ENCODE measurements at places on chromosomes 5 and 9.

- no peak for DNase-seq
Observed at GRCh38 chr9:128420651-128421481, at the start of gene CERCAM. Gene CERCAM (plus strand): TSS chr9:128420857. CDS start chr9:128420878, 21 bp downstream.

GRCh38 chr9:101778332-101778731 lies 39.9 kb upstream of the GRIN3A start:
- DNase-seq, result no peak

GRCh38 chr9:21078702-21079101 lies 960 bp upstream of the IFNB1 start:
- DNase-seq, result no peak

DNA sequence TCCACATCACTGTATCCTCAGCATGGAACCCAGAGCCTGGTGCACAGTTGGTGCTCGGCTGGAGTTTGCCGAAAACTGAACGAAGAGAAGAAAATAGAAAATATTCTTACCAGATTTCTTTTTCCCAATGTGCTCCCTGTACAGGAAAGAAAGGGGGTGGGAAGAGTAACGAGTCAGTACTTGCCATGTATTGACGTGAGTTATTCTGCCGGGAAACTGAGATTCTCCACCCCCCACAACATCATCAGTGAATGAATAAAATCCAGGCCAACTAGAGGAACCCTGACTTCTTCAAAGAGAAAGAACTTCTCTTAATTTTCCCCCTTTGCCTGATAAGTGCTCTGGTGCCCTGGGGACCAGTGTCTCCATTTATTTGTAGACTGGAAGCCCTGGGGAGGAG lies 80.6 kb downstream of the SH3PXD2B start:
- DNase-seq, result no peak

- DNase-seq, result no peak
Observed at GRCh38 chr5:38806775-38807258, 39.0 kb upstream of the OSMR start.

- no peak for DNase-seq
Observed at GRCh38 chr5:40052808-40053207, 626.9 kb upstream of the PTGER4 start.

- DNase-seq, result no peak
Observed at GRCh38 chr9:98095401-98095800, 23.6 kb downstream of the TRIM14 start.

DNA sequence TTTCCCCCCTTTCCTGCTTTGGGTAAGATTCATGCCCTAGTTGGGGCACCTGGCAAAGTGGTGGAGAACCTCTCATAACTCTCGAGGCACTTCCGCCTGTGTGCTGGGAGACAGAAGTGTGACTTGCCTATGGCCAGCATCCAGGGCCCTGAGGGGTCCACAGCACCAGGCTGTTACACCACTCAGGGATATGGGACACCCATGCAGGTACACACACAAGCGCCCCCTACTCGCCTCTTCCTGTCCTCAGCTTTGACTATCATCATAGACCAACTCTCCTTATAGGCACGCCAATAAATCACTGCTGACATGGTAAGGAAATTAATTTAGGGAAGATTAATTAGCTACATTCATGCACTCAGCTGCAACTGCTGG lies 45.4 kb downstream of the SHB start:
- no peak for DNase-seq

DNA sequence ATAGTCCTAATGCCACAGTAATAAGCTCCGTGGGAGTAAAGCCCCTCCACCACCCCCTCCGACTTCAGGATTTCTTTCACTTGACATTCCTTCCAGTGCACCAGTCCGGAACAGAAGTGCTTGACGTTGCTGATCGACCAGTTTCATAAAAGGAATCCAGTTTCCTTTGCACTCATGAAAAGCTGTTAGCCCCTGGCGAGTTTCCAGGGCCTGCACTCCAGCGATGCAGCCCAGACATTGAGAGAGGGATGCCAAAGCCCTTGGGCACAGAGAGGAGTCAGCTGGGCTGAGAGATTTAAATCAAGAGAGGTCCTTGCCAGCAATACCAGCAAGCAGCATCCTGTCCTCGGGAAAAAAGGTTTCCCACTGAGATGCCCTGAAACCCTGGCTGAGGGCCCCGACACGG lies 170.1 kb downstream of the GABBR2 start:
- DNase-seq, result no peak

DNA sequence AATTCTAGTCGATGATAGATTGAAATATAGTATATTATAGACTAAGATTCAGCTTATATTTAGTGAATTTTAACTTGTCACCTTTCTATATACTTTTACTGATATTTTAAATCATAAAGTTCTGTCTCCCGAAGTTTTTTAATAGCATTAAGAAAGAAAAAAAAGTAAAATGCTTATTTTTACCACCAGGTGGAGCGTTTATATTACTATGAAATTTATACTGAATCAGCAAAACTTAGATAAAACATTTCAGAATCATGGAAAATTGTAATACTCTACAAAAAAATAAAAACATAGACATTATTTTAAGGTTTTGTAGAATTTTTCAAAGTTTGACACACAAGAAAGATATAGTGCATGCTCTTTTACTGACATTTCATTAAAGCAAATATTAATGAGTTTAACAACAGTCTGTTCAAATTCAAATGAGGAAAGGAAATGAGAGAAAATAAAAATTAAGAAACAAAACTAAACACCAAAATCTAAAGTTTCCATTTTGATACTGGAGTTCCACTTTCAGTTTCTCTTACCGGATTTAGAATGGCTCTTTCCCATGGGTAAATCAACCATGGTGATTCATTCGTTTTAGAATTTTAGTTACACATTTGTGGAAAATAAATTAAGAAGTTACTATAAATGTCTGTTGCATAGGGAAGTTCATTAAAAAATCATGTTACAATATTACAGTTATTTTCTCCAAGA lies 1035.3 kb downstream of the CDH12 start:
- DNase-seq, result no peak

DNA sequence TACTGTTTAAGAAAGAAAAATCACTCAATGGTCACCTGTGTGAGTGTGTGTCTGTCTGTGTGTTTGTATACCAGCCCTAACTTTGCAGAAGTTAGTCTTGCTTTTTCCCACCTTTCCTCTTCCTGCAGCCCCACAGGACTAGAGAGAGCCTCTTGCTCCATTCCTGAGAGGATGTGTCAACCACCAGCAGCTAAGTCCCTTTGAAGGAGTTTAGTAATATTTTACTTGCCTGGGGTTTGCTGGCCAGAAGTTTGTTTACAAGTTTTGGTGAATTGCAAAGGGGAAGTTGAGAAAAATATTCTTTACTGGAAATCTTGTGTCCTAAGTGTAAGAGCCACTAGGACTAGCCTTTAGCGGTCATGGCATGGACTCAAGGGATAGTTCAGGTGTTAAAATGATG lies 316.2 kb downstream of the BRINP1 start:
- DNase-seq, result no peak

DNA sequence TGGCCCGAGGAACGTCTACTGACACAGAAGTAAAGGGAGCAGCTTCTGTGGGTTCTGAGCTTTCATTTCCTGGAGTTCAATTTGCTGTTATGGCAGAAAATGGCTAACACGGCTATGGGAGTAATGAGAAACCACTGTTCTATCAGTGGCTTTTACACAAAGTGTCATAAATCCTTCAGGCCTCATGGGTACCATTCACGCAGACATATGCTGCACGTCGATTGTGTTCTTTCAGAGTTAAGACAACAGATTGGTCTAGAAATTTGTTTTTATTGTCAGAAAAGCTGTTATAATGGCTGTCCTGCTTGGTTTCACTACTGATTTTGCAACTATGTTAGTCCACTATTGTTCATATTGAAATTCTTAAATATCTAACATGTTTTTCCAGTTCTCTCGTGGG lies 135.4 kb downstream of the ALDH1A1 start:
- DNase-seq, result no peak

GRCh38 chr9:69798744-69799143 lies 21.9 kb upstream of the CFAP95 start:
- DNase-seq, result no peak
